ENCODE measurements at places on chromosomes 12 and 14. TPM values are rescaled to one million over a fixed set of nuclear protein-coding genes. Genes with fewer than 3 reads are reported as not detected.

Gene GLIPR1L2
- total RNA-seq = 0.10 TPM

Gene CLSTN3
- total RNA-seq = 14.0 TPM

Gene USP44
- not detected for total RNA-seq

Gene IAPP
- not detected for total RNA-seq

Gene GALNT16
- 12.6 TPM for total RNA-seq

GRCh38 chr14:56294128-56294527 lies 175.9 kb downstream of the PELI2 start:
- DNase-seq = peak; percentile 11

DNA sequence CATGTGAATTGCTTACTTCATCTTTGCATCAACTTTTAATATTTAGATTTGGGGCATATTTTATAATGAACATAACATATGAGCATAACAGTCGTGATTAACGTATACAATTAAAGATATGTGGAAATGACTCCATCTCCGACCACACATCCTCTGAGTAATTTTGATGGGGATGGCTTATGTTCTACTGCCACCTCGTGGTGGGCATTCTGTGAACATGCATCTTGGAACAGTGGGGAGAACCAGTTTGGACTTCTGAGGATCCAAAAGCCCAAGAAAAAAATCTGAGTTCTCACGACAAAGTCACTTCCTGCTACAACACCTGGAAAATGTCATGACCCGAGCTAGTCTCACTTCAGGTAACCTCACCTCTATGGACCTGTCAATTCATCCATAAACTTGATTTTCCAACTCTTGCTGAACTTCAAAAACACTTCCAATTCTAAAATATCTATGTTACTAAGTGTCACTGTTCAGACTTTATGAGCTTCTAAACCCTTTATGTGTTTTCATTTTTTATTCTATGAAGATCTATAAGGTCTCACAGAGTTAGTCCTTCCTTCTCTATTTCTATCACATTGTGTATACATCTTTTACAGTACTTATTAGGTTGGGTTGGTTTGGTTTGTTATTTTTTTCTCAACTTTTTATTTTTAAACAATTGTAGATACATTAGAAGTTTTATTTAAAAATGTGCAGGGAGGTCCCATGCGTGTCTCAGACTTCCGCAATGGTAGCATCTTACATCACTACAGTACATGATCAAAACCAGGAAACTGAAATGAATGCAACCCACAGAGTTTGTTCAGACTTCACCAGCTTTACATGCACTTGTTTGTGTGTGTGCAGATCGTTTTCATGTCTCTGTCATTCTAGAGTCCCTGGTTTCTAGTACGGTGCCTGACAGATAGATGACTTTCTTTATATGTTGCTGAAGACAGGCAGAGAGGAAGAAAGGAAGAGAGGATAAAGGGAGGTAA lies 38.2 kb upstream of the STAB2 start:
- DNase-seq = peak; percentile 65

DNA sequence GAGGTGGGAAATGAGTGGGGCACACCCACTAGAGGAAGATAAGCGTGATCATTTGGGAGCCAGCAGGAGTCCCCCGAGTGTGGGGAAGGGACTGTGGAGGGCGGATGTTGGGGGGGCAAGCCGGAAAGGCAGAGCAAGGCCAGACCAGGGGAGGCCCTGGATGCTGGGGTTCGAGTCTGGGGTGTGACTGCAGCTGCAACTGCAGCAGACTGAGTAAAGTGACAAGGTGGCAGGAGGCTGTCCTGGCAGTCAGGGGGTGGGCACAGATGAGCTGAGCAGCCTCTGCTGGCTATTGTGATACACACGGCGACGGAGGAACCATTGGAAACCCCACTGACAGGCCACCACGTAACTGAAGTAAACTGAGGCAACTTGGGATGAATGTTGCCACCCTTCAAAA lies 110.2 kb downstream of the LGMN start:
- DNase-seq = no peak

All from HT1080 (cell line).